ENCODE measurements at places on chromosomes 4 and X.

GRCh38 chrX:2313864-2314640 lies 186.7 kb downstream of the DHRSX start:
- no peak overlapping the region for H3K27ac ChIP-seq
- H3K4me3 ChIP-seq, result no peak overlapping the region
- no peak for DNase-seq

DNA sequence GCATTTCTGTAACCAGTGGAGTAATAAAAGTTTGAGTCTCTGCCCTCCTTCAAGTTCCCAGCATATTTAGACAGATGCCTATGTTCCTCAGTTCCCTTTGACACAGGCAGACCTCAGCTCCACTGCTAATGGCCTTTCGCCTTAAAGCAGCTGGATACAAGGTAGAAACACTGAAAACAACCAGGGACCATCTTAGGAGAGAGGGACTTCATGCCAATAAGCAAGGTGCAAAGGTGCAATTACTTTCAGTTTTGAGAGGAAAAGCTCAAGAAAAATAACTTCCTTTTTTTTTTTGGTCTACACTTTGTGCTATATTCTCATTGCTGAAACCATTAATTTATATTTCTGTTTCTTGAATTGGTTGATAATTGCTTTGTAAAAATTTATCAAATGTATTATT lies 781.9 kb upstream of the GALNTL6 start:
- no peak overlapping the region for H3K4me3 ChIP-seq
- H3K36me3 ChIP-seq, result no peaks in the 10 kb centered on the region
- H3K27me3 ChIP-seq, result no peaks in the 10 kb centered on the region
- no peak for DNase-seq
- H3K4me1 ChIP-seq, result no peaks in the 10 kb centered on the region

GRCh38 chr4:153348006-153348405 lies 3.5 kb downstream of the MND1 start:
- no peak overlapping the region for H3K27ac ChIP-seq
- no peak overlapping the region for H3K4me3 ChIP-seq
- no peaks in the 10 kb centered on the region for H3K36me3 ChIP-seq
- peaks cover 8% of the 10 kb centered on the region for H3K4me1 ChIP-seq
- DNase-seq, result no peak
- no peaks in the 10 kb centered on the region for H3K27me3 ChIP-seq

DNA sequence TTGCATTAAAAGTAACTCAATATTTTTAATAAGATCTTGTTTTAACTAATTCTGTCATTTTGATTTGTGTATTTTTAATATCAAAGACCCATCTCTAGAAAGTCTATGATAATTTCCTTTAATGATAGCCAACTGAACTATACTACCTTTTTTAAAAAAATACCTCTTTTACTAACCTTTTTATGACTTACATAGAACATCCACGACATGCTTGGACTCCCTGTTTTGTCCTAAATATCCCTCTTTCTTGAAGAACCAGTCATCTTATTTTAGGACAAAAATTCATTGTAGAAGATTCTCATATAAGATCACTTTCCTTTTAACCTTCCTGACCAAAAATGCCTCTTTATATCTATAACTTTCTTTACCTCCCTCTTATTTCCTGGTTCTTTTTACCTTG lies 76.8 kb upstream of the GC start:
- no peaks in the 10 kb centered on the region for H3K36me3 ChIP-seq
- H3K4me3 ChIP-seq, result no peak overlapping the region
- no peak overlapping the region for H3K27ac ChIP-seq
- no peaks in the 10 kb centered on the region for H3K4me1 ChIP-seq
- no peaks in the 10 kb centered on the region for H3K27me3 ChIP-seq

GRCh38 chr4:3315566-3315965 lies 22.7 kb downstream of the RGS12 start:
- H3K36me3 ChIP-seq, result peaks cover 35% of the 10 kb centered on the region
- no peak for DNase-seq
- H3K4me3 ChIP-seq, result no peak overlapping the region
- H3K4me1 ChIP-seq, result peaks cover 6% of the 10 kb centered on the region
- H3K27ac ChIP-seq, result no peak overlapping the region

DNA sequence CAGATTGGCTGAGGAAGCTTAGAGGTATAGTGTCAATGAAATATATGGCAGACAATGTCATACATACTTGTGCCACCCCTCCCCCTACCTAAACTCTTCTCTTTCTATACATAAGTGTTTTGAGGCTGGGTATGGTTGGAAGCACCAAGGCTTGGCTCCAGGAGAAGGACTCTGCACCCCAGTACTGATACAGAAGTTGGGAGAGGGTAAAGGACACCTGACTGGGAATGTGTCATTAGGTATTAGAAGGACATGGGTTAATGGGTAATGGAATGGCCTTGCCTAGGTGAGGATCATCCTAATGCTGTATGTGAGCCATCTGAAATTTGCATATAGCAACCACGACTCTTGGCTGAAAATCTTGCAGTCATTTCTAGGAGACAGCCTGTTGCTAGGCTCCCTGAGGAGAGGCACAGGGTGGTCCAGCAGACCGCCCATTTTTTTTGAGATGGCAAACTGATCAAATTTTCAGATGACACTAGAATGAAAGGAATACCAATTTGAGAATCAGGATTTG lies 26.8 kb upstream of the AP1S2 start:
- peaks cover 30% of the 10 kb centered on the region for H3K27me3 ChIP-seq
- no peak for DNase-seq
- H3K36me3 ChIP-seq, result no peaks in the 10 kb centered on the region
- no peak overlapping the region for H3K4me3 ChIP-seq
- H3K27ac ChIP-seq, result no peak overlapping the region
- H3K4me1 ChIP-seq, result no peaks in the 10 kb centered on the region

DNA sequence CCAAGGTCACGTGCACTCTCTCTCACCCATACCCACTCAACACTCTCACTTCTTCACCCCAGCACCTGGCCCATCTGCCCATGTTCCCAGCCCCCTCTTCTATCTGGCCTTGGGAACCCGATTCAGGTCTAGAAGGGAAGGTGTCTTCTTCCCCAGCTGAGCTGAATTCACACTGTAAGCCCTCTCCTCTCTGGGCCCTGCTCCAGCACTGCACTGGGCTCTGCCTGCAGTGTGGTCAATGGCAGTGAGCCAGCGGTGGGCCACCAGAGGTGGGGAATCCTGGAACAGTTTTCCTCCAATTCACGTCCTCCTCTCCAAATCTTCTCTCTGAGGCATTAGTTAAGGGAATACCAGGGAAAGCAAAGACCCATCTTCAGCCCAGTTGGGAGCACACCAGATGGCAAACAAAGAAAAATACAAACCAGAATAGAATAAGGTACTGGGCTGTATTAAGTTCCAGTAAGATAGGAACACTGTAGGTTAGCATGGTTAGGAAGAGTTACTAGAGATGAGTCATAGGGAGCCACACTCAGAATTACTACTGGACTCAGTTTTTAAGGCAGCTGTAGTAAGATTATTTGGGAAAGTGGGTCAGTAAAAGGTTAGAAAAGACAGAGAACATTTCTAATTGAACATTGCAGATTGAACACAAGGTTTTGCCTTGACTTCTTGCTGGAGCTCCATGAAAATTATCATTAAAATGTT lies 5.0 kb downstream of the AWAT2 start:
- H3K27me3 ChIP-seq, result peaks cover 13% of the 10 kb centered on the region
- H3K36me3 ChIP-seq, result no peaks in the 10 kb centered on the region
- H3K27ac ChIP-seq, result no peak overlapping the region

- no peak overlapping the region for H3K4me3 ChIP-seq
- peaks cover 11% of the 10 kb centered on the region for H3K27me3 ChIP-seq
- DNase-seq, result no peak
- no peaks in the 10 kb centered on the region for H3K36me3 ChIP-seq
- H3K4me1 ChIP-seq, result peaks cover 17% of the 10 kb centered on the region
- H3K27ac ChIP-seq, result no peak overlapping the region
These were observed 30.6 kb downstream of the HOPX start for GRCh38 chr4:56650262-56651055.

DNA sequence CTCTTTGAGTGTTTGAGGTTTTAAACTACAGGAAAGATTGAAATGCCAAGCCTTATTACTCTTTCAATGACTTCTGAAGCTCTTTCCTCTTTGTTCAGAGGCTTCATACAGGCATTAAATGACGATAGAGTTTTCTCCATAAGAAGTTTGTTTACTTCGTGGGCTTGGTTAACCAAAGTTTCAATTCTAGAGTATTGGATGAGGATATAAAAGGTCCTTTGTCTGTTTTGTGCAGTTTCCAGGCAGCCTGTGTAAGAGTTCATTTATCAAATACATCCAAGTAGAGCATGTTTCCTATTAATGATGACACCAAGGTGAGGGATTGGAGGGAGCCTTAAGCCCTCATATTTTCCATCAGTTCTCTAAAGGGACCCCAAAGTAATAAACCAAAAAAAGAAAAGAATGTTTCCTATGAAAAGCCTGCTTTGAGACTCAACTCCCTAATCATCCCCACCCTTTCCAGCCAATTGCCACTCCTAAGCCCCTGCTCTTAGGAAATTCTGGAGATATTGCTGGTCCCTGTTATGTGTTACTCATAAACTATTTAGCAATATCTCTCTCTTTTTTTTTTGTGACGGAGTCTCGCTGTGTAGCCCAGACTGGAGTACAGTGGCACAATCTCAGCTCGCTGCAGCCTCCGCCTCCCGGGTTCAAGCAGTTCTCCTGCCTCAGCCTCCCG lies 106.2 kb upstream of the IL13RA1 start:
- no peaks in the 10 kb centered on the region for H3K4me1 ChIP-seq
- H3K36me3 ChIP-seq, result no peaks in the 10 kb centered on the region
- H3K27ac ChIP-seq, result peak overlapping the region; percentile 2
- peak; percentile 57 for DNase-seq
- H3K27me3 ChIP-seq, result peaks cover 5% of the 10 kb centered on the region
- no peak overlapping the region for H3K4me3 ChIP-seq

- no peaks in the 10 kb centered on the region for H3K36me3 ChIP-seq
- H3K27me3 ChIP-seq, result no peaks in the 10 kb centered on the region
- H3K4me1 ChIP-seq, result no peaks in the 10 kb centered on the region
- peak; percentile 27 for DNase-seq
- H3K27ac ChIP-seq, result no peak overlapping the region
- no peak overlapping the region for H3K4me3 ChIP-seq
These were observed 233.4 kb upstream of the FAM47A start for GRCh38 chrX:34365471-34365870.

DNA sequence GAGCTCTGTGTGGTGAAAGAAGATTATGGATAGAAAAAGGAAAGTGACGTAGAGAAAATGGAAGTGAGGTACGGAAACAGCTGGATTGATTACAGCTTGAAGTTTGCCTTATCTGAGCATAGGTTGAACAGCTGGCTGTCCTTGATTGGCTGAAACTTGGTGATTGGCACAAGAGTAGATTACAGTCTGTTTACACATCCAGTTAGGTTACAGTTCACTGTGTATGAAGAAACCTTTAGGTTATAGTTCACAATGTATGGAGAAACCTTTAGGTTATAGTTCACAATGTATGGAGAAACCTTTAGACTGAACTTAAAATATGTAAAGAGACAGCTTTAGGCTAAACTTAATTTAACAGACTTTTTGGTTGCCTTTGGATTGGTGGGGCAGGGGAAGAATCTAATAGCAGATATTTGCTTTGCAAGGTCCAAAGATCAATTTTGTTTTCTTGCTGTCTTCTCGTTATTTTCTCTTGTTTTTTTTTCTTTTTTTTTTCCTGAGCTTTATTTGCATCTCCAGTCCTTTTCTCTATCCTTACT lies 15.6 kb upstream of the ART3 start:
- H3K4me3 ChIP-seq, result no peak overlapping the region
- H3K27me3 ChIP-seq, result no peaks in the 10 kb centered on the region
- no peak overlapping the region for H3K27ac ChIP-seq
- no peak for DNase-seq
- no peaks in the 10 kb centered on the region for H3K36me3 ChIP-seq

GRCh38 chrX:117998171-117998570 lies 118.4 kb downstream of the KLHL13 start:
- no peaks in the 10 kb centered on the region for H3K27me3 ChIP-seq
- H3K36me3 ChIP-seq, result no peaks in the 10 kb centered on the region
- no peaks in the 10 kb centered on the region for H3K4me1 ChIP-seq
- no peak for DNase-seq

- peak within 1 kb of the TSS; percentile 68 for H3K27ac ChIP-seq
- H3K27me3 ChIP-seq, result no peaks in the 10 kb centered on the region
- H3K4me1 ChIP-seq, result peaks cover 3% of the 10 kb centered on the region
- H3K36me3 ChIP-seq, result no peaks in the 10 kb centered on the region
- peak within 1 kb of the TSS; percentile 43 for H3K4me3 ChIP-seq
These were observed at the start of gene ANK2 for GRCh38 chr4:113049421-113050370. ANK2 (plus strand) TSS chr4:113049653; CDS start chr4:113049729, 76 bp downstream.
